ENCODE measurements at places on chromosomes 4 and X.

- DNase-seq: peak; percentile 74
Observed at GRCh38 chrX:79366873-79367749, at the start of gene ITM2A. TSS of gene ITM2A (minus strand) at chrX:79367334. CDS start at chrX:79367215, 119 bp downstream.

DNA sequence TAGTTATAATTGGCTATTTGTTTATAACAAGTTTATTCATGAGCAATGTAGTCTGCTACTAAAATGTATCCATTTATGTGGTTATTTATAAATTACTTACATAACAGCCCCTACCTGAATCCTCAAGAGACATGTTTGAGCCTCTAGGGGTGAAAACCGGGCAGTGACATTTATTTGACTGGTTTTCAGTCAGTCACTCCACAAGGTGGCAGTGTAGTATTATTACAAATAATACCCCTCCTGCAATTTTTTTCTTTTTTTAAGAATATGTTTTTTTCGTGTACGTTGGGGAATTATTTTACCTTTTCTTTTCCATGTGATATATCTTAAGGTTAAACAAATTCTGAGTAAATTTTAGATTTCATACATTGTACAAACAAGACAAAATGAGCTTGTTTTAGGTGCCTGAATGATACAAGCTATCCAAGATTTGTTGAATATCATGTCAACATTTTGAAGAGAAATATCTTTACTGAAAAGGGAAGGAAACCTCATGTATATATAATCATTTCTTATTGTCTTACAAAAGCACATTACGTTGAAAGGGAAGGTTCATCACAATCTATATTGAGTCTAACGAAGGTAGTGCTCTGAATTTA, 598.7 kb upstream of the TECRL start:
- no peak for DNase-seq

DNA sequence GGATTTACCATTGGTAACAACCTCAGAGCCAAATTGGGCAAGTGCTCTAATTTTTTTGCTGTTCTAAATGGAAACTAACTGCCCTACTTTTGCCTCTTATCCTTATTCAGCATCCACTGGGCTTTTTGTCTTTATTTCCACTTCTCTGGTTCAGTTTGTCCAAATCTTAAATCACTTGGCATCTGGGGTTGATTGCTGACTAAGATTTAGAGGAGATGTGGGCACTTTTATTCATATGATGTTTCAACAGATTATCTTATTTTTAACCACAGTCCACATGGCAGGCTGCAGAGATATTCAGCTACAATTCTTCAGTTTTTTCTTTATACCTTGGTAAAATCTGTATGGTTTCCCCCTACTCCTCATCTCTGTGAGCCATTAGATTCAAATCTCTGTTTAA, 1161.4 kb upstream of the PCDH7 start:
- no peak for DNase-seq

DNA sequence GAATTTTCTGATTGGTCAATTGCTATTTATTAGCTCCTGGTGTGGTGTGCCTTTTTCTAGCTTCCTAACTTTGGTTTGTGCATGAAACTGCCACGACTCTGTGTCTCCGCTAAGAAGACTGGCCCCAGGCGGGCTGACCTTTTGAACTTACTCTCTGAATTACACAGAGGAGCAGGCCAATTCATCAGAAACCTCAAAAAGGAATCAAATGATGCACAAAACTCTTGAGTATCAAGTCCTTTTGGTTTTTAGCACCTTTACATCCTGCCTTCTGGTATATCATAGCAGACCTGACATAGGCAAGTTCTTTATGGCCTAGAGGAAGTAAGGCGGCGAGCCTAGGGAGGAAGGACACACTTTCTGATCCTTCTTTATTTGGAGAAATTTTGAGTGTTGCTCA, 17.6 kb downstream of the TKTL1 start:
- no peak for DNase-seq

- no peak for DNase-seq
Observed at GRCh38 chr4:86720508-86721068, 126.5 kb downstream of the PTPN13 start.

GRCh38 chr4:48205107-48205506, 64.5 kb downstream of the TEC start:
- no peak for DNase-seq

DNA sequence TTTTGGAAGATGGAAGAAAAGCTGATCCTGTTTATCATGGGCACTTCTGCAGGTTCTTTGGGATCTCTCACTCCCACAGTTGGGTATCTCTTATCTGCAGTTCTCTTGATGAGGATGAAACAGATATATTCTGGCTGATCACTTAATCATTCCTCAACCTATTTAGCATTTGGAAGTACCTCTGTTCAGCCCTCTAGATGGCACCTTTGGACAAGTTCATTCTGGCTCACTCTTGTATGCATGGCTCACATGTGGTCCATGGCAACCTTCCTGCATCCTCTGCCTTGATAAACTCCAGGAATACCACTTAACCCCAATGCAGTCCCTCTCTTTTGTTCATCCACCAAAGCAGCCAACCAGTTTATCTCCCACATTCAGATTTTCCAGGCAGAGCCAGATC, 74.2 kb downstream of the SMARCA5 start:
- no peak for DNase-seq

- DNase-seq: no peak
Observed at GRCh38 chr4:2044119-2044485, 15.0 kb upstream of the NAT8L start.
